ENCODE measurements at places on chromosomes 5 and 9. TPM values are rescaled to one million over a fixed set of nuclear protein-coding genes. Genes with fewer than 3 reads are reported as not detected.

GRCh38 chr9:73007966-73008672, 55.3 kb upstream of the ALDH1A1 start:
- no peak for DNase-seq

Gene DENND1A
- total RNA-seq: 21.3 TPM

DNA sequence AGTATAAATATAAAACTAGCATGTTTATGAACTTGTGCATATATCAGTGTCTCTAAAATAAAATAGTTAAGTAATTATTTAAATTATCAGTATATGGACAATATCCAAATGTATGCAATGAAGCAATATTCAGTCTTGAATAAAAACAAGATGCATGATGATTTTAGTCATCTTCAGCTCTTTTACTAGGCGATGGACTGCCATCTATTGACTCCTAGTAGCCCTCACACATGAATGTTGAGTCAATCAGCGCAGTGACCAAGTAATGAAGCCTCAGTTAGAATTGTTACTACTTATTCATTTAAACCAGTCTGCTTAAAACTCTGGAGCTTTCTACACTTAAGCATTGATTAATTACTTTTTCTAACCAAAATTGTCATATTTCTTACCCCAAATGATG, 92.9 kb upstream of the GRHPR start:
- DNase-seq: no peak

DNA sequence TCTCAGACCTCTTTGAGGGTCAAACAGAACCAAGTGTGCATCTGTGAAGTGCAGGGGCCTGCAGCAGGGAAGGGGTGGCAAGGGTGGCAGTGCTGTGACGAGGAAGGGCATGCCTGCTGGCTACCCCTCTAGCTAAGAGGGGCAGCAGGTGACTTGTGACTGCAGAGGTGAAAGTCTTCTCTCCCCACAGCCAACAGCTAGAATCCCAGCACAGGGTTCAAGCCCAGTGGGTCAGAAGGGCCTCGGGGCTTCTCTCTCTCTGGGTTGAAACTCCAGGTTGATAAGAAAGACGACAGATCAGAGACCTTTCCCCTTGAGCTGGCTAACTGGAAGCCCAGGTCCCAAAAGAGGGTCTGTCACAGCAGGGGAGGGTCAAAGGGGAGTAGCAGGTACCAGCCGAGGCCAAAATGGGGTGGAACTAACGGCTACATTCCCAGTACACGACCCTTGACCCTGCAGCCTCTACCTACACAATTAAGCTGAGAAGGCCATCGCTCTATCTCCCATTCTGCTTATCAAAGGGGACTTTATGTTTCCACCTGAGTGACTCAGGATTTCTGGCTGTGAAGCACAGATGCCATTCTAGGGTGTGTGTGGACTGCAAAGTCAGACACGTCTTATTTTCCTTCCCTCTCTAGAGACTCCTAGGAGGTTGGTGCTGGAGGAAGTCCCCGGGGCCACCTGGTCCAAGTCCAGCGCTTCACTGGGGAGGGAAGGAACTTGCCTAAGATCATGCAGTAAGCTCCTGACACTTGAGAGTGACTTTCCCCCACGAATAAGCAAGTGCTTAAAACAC, 14.6 kb downstream of the ANKS6 start:
- no peak for DNase-seq

- no peak for DNase-seq
Observed at GRCh38 chr5:143395638-143396352, 7.7 kb downstream of the NR3C1 start.

Gene SLC6A7
- total RNA-seq: 0.16 TPM

DNA sequence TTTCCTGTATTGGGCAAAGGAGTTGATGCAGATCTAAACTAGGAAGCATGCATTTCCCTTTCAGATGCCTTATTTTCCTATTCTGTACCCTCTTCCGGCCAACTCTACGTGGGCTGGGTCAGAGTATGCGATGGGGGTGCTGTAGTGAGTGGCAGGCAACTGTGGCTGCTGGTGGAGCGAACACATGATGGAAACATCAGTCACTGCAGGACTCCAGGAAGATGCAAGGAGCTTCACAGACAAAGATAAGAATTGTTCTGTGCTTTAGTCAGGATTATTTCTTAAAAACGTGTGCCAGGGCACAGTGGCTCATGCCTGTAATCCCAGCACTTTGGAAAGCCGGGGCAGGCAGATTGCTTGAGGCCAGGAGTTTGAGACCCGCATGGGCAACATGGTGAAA, 75.1 kb downstream of the PSAT1 start:
- DNase-seq: no peak

- DNase-seq: no peak
Observed at GRCh38 chr9:4826417-4827166, 33.8 kb downstream of the RCL1 start.

DNA sequence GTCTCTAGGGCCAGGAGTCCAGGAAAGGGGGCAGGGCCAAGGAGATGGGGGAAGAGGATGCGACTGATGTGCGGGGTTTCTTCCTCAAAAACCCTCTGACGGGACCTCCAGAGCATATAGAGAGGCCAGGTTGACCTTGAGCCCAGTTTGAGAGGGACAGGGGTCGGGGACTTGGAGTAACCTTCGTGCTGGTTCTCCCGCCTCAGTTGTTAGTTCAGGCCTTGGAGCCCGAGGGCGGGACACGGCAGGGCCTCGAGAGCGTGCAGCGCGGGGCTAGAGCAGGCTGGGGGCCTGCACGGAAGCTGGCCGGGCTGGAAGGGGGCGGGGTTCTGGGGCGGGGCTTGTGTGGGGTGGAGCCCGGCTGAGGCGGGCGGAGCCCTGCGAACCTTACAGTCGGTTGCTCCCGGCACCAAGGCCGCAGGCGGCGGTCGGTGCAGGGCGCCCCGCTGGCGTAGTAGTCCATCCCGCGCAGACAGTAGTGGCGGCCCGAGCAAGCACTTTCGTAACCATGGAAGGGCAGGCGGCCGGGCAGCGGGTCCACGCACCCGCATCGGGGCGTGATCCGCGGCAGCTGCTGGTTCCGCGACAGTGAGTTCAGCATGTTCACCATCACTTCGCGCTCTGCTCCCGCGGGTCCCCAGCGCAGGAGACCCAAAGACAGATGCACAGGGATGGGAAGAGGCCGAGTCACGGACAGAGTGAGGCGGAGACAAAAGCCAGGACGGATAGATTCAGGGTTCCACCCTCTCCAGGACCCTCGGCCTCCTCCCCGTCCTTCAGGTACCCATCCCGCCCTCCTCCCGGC, 4.0 kb upstream of the MYORG start:
- no peak for DNase-seq

GRCh38 chr5:74205767-74206578, 434.6 kb downstream of the ENC1 start:
- no peak for DNase-seq

- no peak for DNase-seq
Observed at GRCh38 chr5:60687927-60688720, 11.8 kb downstream of the DEPDC1B start.

DNA sequence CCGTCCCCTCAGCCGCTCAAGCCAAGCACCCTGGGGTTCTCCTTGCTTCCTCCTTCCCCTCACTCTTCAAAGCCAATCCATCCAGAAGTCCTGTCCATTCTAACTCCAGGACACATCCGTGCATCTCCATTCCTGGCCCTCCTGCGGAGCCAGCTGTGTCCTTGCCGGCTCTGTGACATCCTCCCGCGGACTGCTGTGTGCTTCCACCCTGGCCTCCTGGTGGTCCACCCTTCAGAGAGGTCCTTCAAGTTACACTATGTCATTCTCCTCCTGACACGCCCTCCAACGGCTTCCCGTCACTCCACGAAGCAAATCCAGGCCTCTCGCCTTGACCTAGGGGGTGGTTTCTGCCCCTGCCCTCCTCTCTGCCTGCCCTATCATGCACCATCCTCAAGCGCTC, 13.0 kb upstream of the SCGB3A1 start:
- no peak for DNase-seq

DNA sequence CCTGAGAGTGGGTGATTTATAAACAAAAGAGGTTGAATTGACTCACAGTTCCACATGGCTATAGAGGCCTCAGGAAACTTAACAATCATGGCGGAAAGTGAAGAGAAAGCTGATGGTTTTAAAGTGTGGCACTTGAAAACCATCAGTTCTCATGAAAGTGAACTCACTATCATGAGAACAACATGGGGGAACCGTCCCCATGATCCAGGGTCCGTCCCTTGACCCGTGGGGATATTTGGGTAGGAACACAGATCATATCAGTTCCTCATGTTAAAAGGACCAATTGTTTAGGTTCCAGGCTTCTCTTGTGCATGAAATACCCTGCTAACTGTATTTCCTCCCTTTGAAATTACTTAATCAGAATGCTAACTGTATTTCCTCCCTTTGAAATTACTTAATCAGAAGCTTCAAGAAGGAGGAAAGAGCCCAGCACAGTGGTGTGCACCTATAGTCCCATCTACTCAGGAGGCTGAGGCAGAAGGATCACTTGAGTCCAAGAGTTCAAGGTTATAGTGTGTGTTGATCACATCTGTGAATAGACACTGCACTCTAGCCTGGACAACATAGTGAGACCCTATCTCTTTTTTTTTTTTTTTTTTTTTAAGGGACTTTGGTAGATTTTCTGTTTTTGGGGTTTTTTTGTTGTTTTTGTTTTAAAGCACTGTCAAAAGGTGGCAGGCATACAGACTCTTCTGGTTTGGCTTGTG, 24.8 kb downstream of the TTC1 start:
- no peak for DNase-seq

Gene GPR151
- not detected for total RNA-seq

- no peak for DNase-seq
Observed at GRCh38 chr5:72107901-72108201, 576 bp downstream of the MAP1B start.

DNA sequence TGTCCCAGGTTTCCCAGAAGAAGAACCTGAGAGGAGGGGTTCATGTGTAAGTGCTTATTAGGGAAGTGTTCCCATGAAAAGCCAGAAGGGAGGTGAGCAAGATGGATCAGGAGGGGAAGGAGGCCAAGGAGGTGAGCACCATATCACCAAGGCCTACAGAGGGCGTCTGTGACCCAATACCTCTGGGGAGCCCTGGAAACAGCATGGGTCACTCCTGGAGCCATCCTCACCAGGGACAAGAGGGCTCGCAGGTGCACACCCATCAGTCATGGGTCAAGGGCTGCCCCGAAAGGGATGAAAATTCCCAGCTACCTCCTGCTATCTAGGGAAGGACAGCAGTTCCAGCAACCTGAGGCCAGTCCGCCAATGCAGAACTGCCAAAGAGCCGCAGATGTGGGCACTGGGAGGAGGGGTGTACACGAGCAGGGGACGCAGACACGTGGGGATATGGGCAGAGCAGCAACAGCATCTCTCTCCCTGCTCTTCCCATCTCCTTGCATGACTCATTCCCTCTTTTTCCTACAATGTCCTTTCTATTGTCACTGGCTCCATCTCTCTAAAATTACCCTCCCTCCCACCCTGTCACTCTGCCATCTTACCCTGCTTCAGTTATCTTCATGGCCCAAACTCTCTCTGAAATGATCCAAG, 167.6 kb upstream of the FSTL4 start:
- no peak for DNase-seq

DNA sequence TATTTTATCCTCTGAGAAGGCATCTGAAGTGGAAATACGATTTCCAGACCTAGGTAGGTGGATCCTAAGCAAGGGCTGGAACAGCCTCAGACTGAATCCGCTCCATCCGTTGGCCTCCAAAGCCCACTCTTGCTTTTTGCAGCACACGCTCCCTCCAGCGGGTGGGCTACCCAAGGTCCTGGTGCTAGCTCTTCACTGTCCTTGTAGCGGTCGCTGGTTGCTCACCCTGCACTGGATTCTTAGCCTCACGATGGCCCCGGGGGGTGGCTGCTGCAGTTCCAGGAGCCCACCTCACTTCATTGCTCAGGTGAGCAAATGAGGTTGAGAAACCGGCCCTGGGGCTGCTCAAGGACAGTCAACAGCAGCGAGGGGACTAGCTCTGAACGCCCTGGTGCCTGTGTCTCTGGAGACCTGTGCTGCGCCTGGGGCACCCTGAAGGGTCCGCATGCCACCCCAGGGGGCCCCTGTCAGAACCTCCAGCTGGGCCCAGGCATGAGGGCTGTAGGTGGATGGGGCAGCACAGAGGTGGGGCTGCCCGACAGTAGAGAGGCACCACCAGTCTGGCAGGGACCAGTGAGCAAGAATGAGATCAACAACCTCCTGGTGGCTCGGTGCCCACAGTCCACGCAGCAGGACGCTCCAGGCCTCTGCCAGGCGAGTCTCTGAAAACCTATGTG, 4.3 kb downstream of the MGAT4B start:
- DNase-seq: no peak

DNA sequence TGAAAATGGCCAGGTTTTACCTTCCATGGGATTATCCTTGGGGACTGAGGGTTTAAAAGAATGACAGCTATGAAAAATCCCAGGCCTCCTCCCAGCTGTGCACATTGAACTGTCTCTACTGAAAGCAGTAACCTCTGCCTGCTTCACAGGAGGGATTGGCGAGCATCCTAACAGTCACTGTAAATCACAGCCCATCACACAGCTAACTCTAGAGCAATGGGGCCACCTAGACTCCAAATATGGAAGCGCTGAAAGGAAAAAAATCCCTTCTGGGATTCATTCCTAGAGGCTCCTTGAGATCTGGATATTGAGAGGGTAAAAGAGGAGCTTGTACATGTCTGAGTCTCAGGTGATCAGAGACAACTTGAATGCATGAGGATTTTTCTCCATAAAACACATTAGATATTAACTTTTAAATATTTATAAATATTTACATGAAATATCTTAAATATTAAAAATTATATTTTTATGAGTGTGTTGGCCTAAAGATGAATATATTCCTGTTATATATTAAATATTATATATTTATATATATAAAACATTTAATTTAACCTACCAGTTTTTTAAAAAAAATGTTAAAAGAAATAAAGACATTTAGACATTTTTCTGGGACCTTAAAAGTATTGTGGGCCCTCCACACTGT, 133.8 kb upstream of the SLC24A2 start:
- DNase-seq: no peak

DNA sequence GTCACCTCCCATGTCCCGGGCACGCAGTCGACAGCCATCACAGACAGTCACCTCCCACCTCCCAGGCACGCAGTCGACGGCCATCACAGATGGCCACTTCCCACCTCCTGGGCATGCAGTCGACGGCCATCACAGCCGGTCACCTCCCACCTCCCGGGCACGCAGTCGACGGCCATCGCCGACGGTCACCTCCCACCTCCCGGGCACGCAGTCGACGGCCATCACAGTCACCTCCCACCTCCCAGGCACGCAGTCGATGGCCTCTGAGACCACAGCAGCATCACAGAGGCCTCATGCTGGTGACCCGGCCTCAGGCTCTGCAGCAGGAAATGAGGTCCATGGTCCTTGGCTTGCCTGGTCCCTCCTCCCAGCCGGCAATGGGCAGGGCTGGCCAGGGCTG, 5.5 kb upstream of the SLC6A19 start:
- no peak for DNase-seq

DNA sequence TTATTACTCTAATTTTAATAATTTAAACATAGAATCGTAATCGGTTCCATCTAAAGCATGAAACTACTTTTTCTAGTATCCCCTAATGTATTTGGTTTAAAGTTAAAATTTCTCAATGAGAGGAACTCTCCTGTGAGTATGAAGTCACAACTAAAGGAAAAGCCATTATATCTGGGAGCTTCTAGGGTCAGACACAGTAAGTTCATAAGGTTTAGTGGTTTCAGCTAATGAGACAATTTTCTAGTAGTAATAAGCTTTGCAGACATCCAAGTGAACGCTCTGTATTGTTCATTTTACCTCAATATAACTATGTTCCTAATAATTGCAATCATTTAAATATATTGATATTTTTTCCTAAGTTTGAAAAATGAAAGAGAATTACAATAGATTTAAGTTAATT, 364.4 kb upstream of the CDH9 start:
- DNase-seq: no peak

Gene SHISAL2B
- not detected for total RNA-seq

Gene SLC6A3
- total RNA-seq: 0.15 TPM

Gene ANKRD55
- total RNA-seq: 0.33 TPM

- no peak for DNase-seq
Observed at GRCh38 chr9:6562201-6562600, 83.3 kb downstream of the GLDC start.

- no peak for DNase-seq
Observed at GRCh38 chr5:151758141-151758429, 346 bp downstream of the ATOX1 start.
